ENCODE measurements at places on chromosomes 12 and 14.

GRCh38 chr12:48296586-48297282, 54.0 kb downstream of the ZNF641 start:
- peak; percentile 26 for DNase-seq

DNA sequence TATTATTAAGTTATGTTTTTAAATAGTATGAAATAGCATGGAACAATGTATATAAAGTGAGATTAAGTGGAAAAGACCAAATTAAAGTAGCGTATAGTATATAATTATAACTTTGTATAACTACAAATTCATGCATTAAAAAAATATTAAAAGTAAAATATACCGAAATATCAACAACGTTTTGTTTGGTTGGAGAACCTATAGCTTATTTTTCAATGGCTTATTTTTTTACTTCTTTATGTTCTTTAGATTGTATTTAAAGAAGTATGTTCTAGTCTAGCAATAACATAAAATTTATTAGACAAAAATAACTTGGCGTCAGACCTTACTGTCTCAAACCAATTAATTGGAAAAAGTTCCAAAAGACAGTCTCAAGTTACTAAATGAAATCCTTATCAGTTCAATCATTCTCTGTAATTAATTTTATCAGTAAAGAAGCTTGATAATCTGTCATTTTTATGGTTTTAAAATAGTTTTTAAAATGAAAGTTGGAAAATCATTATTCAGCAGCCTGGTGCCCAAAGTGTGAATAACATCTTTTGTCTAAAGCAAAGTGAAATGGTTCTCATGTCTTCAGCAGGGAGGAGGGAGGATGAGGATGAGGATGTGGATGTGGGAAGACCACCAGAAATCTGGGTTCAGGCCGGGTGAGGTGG, 46.7 kb downstream of the IRAK3 start:
- no peak for DNase-seq

DNA sequence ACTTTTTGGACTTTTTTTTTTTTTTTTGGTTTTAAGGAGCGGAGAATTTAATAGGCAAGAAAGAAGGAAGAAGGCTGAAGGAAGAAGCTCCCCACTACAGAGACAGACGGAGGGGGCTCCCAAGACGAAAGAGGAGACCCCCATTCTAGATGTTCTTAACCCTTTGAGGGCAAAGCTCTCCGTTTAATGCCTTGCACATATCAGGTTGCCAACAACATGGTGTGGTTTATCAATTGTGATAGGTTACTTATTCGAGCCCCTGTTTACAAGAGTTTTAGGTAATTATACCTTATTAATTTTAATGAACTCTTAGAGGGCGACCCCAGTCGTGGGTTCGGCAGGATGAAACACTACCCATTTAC, 1.2 kb upstream of the FBXO33 start:
- DNase-seq, result no peak

GRCh38 chr12:597926-598568, 65.2 kb downstream of the NINJ2 start:
- DNase-seq, result peak; percentile 63

GRCh38 chr12:46356655-46357437, 15.7 kb downstream of the SLC38A2 start:
- DNase-seq, result no peak

GRCh38 chr12:123983822-123984485, 10.9 kb downstream of the ZNF664 start:
- DNase-seq, result no peak
